Esophagus mucosa (tissue), 1 donor: ENCODE measurements at places on chromosomes 6 and 20. TPM values are rescaled to one million over a fixed set of nuclear protein-coding genes. Genes with fewer than 3 reads are reported as not detected.

Gene ARFGAP1
- total RNA-seq: 26.3 TPM

Gene NKX2-2
- total RNA-seq: not detected

Gene BTBD3
- 10.0 TPM for total RNA-seq

Gene BPIFB2
- 2.0 TPM for total RNA-seq

Gene DDAH2
- 15.3 TPM for total RNA-seq

- ATAC-seq: no peak
Measured at GRCh38 chr6:90495216-90495817, 91.6 kb downstream of the MAP3K7 start.

DNA sequence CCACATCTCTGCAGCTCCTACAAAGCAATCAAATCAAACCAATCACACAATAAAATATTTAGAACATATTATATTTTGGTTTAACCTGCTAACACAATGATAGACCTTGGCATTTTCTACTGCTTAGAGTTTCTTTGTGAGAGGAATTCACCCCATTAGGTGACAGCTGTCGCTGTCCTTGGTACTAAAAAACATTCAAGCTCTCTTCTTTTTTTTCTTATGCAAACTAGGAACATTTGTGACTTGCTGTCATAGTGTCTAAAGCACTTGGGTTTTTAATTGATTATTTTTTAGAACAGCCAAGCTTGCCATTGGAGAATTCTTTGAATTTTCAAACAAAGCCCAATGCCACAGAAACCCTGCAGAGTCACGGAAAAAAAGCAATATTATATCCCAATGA, 46.4 kb downstream of the CNR1 start:
- ATAC-seq: no peak

DNA sequence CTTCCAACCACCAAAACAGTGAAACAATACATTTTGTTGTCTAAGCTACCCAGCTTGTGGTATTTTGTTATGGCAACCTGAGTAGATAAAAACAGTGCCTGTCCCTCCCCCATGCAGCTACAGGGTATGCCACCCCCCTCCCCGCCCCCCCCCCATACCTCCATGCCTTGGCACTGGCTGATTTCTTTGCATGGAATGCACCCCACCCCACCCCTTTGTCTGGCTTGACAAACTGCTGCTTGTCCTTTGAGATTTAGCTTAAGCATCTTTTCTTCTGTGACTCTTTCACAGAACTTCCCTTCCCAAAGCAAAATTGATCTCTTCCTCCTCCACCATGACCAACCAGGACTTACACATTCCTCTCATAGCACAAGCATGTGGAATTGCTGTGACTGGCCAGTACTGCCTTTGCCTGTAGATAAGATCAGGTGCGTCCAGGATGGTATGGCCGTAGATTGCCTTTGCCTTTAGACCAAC, 64.6 kb upstream of the ADGRF1 start:
- peak; percentile 12 for ATAC-seq

DNA sequence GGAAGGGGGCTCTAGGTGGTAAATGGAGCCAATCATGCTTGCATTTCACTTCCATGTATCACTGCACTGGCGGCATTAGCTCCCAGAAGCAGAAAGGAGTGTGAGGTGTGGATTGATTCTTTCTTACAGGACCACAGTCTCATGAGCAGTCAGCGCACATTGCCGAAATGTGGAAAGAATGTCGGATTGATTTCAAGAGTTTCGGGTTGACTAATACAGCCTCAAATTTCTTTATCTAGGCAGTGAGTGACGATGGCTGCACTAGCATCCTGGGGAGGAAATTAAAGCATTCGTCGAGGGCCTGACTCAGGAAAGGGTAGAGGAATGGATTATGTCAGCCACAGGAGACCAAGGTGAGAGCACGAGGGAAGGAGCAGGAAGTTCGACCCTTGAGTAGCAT, 222.8 kb upstream of the CDYL start:
- no peak for ATAC-seq

DNA sequence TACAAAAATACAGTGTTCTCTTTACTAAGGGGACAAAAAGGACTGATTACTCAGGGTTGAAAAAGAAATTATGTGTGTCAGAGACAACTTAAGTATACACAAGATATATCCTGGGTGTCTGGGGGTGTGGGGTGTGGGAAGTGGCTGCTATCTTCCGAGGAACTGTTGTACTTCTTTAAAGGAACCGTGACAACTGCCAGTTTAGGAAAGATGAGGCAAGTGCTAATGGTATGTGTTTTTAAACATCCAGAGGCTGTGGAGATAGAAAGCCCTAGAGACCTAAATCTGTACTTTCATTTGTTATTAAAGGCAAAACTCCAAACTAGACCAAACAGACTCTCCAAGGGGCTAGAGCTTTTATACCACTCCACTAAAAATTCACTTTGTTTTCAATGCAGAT, 95.6 kb downstream of the SNAP25 start:
- no peak for ATAC-seq

GRCh38 chr6:104642871-104643270, 216.8 kb downstream of the HACE1 start:
- ATAC-seq: no peak

GRCh38 chr20:9028419-9028818, 40.5 kb upstream of the PLCB4 start:
- ATAC-seq: no peak

DNA sequence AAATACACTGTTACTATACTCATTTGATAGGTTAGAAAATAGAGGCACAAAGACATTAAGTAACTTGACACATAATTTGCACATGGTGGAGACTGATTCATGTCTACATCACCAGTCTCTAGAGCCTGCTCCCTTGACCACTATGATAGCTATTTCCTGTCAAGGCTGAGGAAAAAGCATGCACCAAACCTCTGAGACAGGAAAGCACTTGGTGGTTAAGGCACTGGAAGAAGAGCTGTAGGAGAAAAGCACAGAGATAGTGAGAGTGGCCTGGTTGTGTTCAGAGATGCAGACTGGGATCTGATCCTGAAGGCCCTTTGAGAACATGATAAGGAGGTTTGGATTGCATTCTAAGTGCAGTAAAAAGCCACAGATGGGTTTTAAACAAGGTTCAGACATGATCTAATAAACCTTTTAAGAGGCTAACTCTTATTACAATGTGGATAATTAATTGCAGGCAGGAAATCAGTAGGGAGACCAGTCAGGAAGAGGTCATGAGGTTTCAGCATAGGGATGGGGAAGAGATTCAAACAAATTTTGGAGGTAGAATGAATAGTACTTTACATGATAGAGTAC, 168.9 kb downstream of the PHF3 start:
- ATAC-seq: peak; percentile 11

DNA sequence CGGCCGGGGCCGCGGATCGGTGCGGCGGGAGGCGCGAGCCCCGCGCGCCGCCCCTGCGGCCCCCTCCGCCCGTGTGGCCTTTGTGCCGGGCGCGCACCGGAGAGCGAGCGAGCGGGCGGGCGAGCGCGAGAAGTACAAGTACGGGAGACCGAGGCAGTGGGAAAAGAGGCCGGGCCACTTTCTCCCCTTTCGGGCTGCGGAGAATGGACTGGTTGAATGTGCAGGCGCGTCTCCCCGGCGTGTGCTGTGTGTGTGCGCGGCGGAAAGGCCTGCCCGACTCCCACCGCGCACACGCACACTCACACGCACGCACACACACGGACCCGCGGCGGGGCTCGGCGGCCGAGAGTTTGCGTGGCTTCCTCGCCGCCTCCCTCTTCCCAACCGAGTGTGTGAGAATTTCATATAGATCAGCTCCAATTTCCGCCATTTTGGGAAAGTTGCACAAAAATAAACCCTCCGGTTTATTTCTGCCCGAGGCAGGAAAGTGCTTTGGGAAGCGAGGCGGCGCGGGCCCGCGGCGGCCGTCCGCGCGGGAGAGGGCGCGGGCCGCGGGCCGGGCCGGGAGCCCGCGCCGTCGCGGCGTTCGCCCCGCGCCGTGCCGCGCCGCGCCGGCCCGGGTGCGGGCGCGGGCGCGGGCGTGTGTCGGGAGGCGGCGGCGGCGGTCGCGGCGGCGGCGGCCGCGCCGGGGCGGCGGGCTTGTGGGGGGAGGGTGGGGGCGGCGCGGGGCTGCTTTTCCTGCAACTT, 1.1 kb downstream of the L3MBTL3 start:
- peak; percentile 21 for ATAC-seq

- peak; percentile 19 for ATAC-seq
Measured at GRCh38 chr6:15504581-15505350, 158.1 kb downstream of the DTNBP1 start.

DNA sequence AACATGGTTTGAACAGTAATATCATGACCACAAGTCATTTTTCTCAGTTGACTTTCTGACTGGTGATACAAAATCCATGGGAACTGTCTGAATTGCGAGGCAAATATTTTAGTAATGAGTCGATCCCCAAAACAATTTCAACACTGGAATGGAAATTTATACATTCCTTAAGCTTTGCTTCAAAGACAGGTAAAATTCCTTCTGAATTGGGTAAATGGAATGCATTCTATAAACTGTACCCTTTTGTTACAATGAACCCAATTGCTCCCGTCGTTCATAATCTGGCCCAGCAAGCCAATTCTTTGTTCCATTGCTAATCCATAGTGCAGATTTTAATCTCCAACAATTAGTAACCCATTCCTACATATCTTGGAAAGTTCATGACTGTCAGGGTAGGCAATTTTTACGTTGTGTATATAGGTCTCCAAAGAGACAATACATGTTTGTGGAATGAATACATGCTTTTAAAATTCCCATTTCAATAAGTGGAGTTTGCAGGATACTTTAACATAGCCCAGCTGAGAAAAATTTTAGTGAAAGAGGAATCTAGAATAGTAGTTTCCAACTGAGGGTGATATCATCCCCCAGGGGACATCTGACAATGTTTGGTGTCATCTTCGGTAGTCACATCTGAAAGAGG, 32.7 kb downstream of the CYP24A1 start:
- no peak for ATAC-seq

DNA sequence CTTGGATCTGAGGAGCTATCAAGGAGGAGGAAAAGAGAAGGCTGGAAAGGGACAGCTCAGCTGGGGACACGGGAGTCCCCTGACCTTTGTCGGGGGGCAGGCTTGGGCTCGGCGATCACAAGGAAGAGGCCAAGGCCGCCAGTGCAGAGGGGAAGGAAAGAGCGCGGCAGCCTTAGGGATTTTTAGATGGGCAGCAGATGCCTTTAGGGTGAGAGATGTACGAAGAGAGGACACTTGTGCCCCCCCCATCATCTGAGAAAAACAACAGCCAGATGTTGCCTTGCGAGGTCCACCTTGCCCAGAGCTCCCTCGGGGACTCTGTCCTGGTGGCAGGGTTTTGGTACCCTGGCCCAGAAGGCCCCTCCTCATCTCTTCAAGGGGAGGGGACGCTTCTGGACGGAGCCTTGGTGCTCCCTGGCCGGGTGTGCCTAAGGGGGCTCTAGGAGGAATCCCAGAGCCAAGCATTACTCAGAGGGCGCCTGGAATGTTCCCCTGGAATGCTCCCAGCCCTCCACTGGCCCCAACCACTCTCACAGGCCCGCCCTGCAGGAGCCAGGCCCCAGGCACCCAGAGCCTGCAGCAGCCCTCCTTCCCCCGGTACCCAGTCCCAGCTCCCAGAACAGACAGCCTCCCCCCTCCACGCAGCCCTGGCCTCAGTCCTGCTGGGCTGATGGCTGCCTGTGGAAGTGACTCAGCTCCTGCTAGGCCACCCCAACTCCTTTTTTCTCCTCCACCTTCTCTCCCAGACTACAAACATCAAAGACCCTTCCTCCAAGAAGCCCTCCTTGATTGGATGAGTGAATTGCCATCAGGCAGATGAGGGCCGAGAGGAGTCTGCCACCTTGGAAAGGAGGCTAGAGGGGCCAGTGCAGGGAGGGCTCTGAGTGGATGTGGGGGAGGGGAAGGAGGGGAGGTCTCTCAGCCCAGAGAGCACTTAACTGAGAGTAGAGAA, 1.8 kb downstream of the ADAM33 start:
- ATAC-seq: no peak

DNA sequence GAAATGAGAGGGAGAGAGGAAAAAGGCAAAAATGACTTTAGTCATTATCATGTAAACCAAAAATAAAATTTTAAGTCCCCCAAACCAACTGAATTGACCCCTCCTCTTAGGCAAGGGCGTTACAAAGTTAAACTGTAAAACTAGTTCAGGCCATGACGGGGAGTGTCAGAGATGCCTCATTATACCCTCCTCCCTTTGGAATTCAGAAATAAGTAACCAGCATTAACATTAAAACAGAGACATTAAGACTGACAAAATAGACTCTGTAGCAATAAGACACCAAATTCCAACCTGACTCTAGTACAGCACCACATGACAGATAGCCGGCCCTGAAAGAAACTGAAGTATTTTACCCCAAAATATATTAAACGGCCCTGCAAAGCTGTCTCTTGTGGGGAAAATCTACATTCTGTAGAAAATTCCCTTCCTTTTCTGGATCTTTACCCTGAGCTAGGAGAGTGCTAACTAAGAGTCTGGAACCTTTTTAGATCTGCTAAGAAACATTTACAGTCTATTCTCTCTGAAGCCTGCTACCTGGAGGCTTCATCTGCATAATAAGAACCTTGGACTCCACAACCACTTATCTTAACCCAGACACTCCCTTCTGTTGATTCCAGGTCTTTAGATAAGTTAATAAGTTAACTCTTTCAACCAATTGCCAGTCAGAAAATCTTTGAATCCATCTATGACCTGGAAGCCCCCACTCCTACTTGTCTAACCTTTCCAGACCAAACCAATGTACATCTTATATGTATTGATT, 150.7 kb downstream of the PKHD1 start:
- ATAC-seq: no peak

DNA sequence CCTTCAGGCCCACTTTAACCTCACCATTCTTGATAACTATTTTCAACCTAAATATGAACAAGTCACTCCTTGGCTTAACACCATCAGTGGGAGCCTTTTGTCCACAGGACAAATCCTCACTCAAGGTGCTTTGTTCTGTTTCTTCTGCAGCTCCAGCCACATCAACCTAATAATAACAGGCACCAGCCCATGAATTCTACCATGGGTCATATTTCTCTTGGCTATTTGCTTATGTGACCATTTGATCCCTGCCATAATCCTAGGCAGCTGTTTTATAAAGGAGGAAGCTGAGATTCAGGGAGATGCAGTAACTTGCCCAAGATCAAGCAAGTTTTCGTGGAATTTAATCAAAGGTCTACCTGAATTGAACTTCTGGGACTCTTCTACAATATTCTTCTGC, 561.3 kb downstream of the DHX35 start:
- peak; percentile 43 for ATAC-seq

GRCh38 chr20:19781235-19781634, 23.2 kb downstream of the RIN2 start:
- ATAC-seq: no peak

GRCh38 chr6:33631971-33632557, 10.9 kb downstream of the ITPR3 start:
- no peak for ATAC-seq
